Placental pericyte (primary cell): ENCODE measurements at places on chromosomes 3 and 15. TPM values are rescaled to one million over a fixed set of nuclear protein-coding genes. Genes with fewer than 3 reads are reported as not detected.

Gene SELENOT
- 167 and 324 TPM in 2 replicates for total RNA-seq

Gene TIMP4
- 0.66 and 2.0 TPM in 2 replicates for total RNA-seq

Gene LDHAL6B
- total RNA-seq: not detected in 2 replicates

Gene B3GALNT1
- total RNA-seq: 12.3 and 16.8 TPM in 2 replicates

Gene KLHL40
- total RNA-seq: not detected in 2 replicates
